ENCODE measurements at places on chromosomes 1 and 21. TPM values are rescaled to one million over a fixed set of nuclear protein-coding genes. Genes with fewer than 3 reads are reported as not detected.

- no peak for DNase-seq
Measured at GRCh38 chr1:116671912-116672311, 4.4 kb upstream of the IGSF3 start.

GRCh38 chr1:161946071-161946987, 77.3 kb downstream of the OLFML2B start:
- no peak for DNase-seq

GRCh38 chr1:6143395-6143794, 36.7 kb downstream of the CHD5 start:
- no peak for DNase-seq

- DNase-seq: no peak
Measured at GRCh38 chr21:46205766-46206162, 21.5 kb upstream of the SPATC1L start.

DNA sequence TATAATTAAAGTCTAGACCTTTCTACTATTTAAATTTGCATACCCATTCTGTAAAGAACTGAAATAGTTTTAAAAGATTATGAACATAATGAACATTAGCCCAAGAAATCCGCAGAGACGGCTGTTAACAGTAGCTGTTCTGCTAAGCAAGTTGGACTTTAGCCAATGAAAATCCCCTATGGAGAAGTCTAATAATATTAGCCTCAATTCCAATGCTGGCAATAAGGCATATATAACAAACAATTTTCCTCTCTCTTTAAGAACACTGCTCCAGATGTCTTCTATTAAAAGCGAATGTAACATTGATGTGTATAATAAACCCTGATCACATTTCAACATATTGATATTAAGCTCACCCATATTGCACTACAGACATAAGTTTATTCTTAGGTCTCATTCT, 221.3 kb upstream of the KCTD3 start:
- no peak for DNase-seq

DNA sequence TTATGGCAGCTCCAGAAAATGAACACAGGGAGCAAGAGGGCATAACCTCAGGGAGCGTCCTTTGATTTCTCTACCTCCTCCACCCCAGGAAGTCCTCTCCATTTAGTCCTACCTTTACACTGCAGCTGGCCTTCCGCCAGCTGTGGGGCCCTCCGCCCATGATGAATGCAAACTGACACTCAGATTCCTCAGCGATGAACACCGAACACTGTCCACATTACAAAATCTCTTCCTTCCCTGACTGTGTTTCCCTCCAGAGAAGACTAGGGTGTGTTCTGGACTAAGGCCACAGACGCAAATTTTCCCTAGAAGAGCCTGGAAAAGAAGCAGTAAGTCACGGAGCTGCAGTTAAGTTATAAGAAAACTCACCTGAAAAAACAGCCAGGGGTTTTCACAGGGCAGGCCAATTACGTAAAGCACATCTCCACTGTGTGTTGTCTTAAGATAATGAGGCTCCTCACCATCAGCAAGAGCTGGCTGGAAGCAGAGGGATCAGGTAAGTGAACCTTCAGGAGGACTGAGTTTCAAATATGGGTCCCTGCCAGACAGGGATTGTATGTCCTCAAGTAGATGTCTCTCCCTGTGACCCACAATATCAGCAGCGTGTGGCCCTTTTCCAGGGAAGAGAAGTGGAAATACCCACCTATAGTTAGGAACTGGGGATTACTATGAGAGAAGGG, 46.3 kb upstream of the ATP1B1 start:
- no peak for DNase-seq

- no peak for DNase-seq
Measured at GRCh38 chr1:208825300-208825699, 581.1 kb upstream of the PLXNA2 start.

Gene B4GALT2
- total RNA-seq: 0.71 TPM

Data from CD8-positive, alpha-beta T cell (primary cell).